ENCODE measurements at places on chromosomes 11 and 22. TPM values are rescaled to one million over a fixed set of nuclear protein-coding genes. Genes with fewer than 3 reads are reported as not detected.

CATSPER1 gene
- total RNA-seq: not detected

DNA sequence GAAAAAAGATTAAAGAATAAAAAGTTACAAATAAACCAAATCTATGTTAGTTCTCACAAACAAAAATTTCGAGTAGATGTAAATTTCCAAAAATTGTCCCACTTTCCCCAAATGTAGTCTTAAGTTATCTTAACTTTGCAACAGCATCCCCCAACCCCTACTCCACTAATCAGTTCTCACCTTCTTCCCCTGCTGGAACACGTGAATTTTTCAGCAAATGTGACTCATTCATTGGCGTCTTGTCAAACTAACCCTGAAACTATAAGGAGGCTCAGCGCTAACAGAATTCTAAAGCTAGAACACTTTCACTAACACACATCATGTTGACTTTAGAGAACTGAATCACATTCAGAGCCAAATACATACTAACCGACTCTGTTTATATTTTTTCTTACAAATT is 46.1 kb downstream of the PHF21A start:
- no peak overlapping the region for H3K4me3 ChIP-seq
- peaks cover 7% of the 10 kb centered on the region for H3K4me1 ChIP-seq
- DNase-seq: no peak
- H3K27ac ChIP-seq: no peak overlapping the region
- H3K36me3 ChIP-seq: peaks cover 2% of the 10 kb centered on the region

ACR gene
- not detected for total RNA-seq

OR52K2 gene
- total RNA-seq: not detected

APOL4 gene
- 6.5 TPM for total RNA-seq

KRTAP5-11 gene
- total RNA-seq: not detected
